ENCODE measurements at places on chromosomes 7 and 10.

DNA sequence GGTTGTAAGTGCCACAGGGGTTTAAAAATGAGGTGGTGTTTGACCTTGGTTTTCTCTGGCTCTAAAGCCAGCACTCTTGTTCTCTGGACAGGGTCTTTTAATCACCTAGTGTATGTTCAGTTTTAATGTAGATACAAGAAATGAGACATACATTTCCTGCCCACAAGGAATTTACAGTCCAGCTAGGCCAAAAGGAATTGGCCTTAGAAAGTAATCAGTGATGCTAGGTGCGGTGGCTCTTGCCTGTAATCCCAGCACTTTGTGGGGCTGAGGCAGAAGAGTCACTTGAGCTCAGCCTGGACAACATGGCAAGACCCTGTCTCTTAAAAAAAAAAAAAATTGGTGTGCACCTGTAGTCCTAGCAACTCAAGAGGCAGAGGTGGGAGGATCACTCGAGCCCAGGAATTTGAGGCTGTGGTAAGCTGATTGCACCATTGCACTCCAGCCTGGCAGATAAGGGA, 100.2 kb downstream of the LRMDA start:
- no peak for DNase-seq

GRCh38 chr10:47189802-47190201, 110.2 kb upstream of the GDF10 start:
- DNase-seq, result no peak

DNA sequence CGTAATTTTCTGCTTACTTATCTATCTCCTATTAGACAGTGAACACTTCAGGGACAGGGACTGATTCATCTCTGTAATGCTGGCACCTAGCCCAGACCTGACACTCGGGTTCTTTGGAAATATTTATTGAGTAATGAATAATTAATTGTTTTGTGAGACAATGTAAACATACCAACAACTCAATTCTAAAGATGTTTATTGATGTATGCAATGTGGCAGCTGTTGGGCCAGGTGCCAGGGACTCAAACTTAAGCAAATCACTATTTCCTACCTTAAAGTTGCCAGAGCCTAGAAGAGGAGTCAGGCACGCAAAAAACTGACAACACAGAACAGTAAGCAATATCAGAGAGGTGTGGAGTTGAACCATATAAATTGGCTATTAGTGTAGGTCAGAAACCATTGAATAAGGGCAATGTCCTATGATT, 63.6 kb upstream of the BMPER start:
- DNase-seq, result no peak

DNA sequence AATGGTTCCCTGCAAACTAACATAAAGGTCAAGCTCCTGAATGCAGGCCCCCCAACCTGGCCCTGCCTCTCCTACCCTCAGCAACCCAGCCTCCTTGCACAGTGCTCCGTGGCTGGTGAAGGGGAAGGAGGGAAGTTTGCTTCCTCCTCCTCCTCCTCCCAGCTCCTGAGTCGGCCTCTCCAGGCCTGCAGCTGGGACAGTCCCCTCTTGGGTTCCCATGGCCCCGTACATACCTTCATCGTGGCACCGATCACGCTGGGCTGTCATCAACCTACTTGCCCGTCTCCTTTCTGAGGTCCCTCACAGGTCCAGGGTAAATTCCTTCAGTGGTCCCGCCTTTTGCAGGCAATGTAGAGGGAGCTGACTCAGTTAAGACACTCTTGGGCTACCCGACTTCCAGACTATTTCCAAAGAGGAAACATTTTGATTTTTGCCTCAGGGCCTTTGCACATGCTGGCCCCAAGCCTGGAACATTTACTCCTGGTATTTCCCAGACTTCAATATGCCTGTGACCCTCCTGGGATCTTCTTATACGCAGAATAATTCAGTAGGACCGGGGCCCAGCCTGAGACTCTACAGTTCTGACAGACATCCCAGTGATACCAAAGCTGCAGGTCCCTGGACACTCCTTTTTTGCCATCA, 26.8 kb downstream of the PDIA4 start:
- no peak for DNase-seq
